ENCODE measurements at places on chromosomes 16 and 17.

- no peak for DNase-seq
These were observed 200.9 kb upstream of the SOX9 start for GRCh38 chr17:71919896-71920295.

DNA sequence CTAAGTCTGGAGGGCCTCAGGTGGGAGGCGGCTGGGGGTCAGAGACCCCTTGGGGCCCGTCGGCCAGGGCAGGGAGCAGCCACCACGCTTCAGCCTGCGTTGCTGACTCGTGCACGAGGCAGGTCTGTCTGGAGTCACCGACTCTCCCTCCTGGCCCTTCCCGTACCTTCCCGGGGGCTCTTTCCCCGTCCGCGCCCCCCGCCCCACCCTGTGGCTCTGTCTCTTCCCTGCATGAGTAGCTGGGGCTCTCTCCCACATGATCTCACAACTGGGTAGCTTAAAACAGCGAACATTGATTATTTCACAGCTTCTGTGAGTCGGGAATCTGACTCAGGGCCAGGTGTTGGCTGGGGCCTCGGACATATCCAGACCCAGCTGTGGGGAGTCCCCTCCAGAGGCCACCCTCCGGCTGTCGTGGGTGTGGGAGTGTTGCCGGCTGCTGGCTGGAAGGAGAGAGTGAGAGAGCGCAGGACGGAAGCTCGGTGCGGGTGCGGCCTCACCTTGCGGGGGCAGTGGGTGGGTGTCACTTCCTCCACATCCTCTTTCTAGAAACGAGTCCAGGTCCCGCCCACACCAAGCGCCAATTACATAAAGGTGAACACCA, 17.3 kb downstream of the BAHCC1 start:
- DNase-seq = peak; percentile 71

DNA sequence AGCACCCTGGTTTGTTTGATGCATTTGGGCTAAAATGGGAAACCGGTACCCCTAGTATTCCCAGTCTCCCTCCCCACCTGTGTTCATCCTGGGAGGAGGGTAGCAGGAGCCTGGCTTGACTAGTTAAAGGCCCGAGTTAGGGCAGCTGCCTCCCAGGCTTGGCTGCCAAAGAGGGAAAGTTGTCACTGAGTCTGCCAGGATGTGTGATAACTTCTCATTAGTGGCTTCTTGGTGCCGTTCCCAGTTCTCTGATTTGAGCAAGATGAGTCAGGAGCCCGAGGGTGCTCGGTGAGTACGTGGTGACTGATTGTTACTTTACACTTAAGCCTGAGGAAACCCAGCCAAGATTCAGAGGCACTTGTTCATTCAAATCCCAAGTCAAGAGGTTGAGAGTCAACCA, 2.5 kb downstream of the KRT32 start:
- no peak for DNase-seq

DNA sequence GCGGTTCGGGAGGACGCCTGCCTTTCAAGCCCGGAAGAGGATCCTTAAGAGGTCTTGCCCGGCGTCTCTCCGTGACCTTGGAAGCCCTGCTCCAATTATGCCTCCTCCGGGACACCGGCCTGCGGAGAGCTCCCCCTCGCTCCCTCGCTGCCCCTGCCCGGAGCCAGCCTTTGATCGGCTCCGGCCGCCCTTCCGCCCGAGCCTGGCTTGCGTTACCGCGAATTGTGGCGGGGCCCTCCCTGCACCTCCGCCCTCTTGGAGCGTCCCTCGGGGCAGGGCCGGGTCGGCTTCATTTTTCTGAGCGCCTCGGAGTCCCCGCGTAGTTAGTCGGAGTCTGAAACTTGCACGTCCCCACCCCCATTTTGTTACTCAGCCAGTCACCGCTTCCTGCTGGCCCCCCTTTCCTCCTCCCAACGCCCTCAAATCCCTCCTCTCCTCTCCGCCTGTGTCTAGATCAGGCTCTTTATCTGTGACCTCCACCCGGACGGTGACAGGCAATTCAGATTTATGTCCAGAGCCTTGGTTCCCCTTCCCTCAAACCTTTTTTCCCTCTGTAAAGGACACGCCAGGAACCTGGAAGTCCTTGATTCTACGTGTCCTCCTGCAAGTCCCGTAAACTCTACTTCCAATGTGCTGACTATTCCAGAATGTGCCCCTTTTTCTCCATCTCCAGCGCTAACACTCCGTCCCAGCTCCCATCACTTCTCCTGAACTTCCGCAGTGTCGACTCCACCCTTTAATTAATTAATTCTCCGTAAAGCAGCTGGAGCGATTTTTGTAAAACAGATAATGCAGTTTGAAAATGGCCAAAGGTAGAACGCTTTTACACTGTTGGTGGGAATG, 569 bp upstream of the RABEP2 start:
- DNase-seq = peak; percentile 86

- DNase-seq = no peak
These were observed 23.3 kb downstream of the IQCK start for GRCh38 chr16:19741354-19741753.

GRCh38 chr16:65213866-65214595, 92.2 kb upstream of the CDH11 start:
- no peak for DNase-seq

DNA sequence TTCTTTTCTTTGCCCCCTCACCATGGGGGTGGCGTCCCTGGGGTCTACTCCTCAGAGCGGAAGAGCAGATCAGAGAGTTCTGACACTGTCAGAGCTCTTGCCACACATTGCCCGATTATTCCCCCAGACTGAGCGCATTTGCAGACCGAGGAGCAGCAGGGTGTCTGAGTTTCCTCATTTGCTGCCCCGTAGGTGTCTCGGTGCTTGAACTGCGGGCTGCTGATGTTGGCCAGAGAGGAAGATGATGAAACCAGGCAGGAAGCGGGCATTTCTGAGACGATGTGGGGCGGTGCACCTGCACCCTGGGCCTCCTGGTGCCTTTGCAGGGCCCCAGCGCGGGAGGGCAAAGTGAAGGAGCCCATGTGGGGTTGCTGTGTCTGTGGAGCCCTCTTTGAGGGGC, 55.2 kb downstream of the ARSG start:
- peak; percentile 82 for DNase-seq

GRCh38 chr16:49491771-49492761, 118.5 kb downstream of the C16orf78 start:
- peak; percentile 16 for DNase-seq

DNA sequence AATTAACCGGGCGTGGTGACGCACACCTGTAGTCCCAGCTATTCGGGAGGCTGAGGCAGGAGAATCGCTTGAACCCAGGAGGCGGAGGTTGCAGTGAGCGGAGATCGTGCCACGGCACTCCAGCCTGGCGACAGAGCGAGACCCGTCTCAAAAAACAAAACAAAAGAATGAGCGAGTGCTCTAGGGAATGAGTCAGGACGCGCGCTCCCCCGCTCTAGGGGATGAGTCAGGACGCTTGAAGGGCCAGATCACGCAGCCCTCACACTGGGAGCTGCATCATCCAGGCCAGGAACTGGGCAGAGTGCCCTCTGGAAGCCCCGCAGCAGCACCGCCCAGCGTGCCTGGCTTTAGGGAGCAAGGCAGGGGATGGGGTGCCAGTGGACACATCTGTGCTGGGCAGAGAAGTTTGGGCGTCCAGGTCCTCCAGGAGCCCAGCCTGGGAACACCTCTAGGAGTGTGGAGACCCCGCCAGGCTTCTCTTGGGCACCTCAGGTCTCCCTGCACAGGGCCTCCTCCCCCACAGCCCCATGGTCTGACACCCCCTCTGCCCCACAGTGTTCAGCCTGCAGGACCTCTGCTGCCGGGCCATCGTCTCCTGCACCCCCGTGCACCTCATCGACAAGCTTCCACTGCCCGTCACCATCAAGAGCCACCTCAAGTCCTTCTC, 3.9 kb upstream of the WFIKKN1 start:
- DNase-seq = no peak

DNA sequence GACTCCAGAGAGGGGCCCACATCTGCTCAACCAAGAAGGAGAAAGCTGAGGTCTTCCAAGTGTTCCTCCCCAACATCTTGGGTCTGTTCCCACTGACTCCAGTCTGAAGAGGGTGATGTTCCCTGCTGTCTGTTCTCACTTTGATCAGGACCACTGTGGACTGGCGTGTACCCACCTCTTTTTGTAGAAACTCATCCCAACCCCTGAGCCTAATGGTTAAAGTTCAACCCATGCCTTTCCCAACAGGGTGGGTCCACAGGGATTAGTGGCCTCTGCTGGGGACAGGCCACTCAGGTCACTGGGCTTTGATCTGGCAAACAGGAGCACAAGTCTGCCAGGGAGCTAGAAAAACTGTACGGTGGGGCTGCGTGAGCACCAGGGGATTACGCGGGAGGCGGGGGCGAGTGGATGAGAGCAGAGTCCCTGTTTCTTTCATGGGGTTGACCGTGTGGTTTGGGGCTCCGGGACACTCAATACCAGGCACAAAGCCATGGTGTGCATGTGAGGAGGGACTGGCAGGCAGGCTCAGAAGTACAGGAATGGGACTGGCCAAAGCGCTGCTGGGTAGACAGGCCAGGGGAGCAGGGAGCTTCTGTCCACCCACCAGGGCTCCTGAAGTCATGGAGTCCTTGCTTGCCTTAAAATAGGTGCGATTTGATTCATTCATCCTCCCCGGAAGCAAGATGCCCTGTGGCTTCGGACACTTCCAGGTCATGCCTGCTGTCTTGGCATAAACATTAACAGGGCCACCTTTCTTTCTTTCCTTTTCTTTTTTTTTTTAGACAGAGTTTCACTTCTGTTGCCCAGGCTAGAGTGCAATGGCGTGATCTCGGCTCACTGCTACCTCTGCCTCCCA, at the start of gene CA5A:
Gene CA5A, minus strand, starts transcription at position 155 of the 856 bp plus-strand sequence. Its CDS starts 79 bp downstream, at position 76.
- no peak for DNase-seq

DNA sequence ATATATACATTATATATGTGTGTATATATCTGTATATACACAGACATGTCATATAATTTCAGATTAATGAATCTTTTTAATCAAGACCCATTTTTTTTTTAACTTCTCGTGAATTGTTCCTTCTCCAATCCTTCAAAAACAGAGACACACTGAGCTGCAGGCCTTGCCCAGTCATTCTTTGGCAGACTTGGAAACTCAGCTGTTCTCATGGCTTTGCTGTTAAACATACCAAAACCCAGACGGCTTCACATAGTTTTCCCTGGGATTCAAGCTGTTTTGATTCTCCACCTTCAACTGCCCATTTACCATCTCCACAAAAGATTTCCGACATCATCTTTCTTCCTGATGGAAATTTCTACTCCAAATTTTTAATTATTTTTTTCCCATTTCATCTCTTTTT, 148.7 kb downstream of the KCNJ2 start:
- DNase-seq = no peak

DNA sequence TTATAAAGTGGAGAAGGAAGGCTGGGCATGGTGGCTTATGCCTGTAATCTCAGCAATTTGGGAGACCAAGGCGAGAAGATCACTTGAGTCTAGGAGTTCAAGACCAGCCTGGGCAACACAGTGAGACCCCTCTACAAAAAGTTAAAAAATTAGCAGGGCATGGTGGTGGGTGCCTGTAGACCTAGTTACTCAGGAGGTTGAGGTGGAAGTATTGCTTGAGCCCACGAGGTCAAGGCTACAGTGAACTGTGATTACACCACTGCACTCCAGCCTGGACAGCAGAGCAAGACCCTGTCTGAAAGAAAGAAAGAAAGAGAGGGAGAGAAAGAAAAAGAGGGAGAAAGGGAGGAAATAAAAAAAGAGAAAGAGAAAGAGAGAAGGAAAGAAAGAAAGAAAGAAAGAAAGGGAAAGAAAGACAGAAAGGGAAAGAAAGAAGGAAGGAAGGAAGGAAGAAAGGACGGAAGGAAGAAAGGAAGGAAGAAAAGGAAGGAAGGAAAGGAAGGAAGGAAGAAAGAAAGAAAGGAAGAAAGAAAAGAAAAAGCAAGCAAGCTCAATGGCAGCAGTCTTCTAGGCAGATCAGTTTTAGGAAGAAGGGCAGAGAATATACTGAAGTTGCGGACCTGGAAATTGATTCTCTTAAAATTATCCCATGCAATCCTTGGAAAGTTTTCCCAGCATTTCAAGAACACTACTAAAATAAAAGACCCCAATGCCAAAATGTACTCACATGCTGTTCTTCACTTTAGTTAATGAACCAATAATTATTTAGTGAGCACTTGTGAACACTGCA, 53.0 kb downstream of the IKZF3 start:
- no peak for DNase-seq

- no peak for DNase-seq
These were observed 12.3 kb downstream of the RAI1 start for GRCh38 chr17:17693253-17694168.

GRCh38 chr16:63415014-63415413, 1378.8 kb upstream of the CDH8 start:
- DNase-seq = no peak

- DNase-seq = no peak
These were observed 10.9 kb downstream of the RAB40C start for GRCh38 chr16:600781-601180.

DNA sequence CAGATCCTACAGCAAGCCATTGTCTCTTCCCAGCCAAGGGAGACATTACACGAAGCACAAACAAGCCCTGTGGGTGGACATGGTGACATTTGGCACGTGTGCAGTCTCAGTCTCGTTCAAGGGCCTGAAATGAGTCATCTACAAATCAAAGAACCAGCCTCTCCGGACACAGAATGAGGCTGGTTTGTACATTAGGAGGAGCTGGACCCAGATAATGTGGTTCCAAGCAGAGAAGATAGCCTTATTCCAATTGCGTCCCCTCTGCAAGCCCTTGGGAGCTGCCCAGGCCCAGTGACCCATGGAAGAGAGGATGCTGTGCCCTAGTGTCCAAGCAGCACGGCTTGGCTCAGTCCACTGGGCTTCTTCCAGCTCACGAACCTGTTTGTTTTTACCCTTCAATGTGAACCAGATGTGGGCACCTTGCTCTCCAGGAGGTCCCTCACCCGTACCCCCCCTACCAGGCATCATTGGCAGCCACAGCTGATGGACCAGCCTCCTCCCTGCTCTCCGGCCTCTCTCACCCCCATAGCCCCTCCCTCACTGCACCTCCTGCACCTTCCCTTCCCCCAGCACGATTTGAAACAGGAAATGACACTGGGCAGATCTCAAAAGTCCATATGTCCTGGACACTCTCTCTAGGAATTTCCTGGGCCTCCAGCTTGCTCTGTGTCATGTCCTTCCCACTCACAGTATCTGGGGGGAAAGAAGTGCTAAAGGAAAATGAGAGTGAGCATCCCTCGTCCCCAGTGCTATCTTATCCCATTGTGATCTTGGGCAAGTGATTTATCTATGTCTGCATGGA, 26.2 kb downstream of the KPNA2 start:
- DNase-seq = no peak

DNA sequence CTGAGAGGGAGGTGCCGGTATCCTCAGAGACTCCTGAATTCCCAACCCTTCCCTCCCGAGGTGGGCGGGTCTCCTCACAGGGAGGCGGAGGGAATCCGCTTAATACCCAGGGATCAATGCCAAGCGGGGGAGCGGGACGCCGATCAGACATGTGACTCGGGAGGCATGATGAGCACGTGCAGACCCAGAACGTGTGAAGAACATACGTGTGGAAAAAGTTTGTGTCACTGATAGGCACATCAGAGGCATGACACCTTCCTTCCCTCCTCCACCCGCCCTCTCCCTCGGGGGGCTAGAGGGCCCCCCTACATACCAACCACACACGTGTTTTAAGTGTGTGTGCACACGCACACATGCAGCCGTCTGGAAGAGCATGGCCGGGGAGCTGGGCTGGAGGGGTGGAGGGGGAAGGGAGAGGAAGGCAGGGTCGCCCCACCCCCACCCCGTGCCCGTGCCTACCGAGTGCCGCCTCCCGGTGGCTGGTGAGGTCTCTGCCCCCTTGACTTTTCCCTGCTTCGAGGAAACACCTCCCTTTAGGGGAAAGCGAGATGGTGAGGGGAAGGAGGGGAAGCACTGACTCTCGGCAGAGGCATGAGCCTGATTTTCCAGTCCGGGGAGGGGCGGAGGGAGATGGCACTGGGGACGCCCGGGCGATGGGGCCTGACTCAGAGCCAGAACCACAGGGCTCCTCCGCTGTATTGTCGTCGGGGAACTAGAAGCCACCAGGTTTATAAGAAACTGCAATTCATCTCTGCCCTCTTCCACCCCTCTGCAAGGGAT, 12.1 kb upstream of the TBX21 start:
- DNase-seq = peak; percentile 60

Measured in CD4-positive, alpha-beta T cell treated with Interleukin-15 for 1 hour (primary cell).